Ascending aorta (tissue), 2 donors: ENCODE measurements at places on chromosomes 1 and 21. TPM values are rescaled to one million over a fixed set of nuclear protein-coding genes. Genes with fewer than 3 reads are reported as not detected.
A peak's percentile ranks its signal among the peaks of the same experiment; 100 is the strongest.

GRCh38 chr1:10665930-10666850 lies 130.3 kb downstream of the CASZ1 start:
- DNase-seq: peak; percentile 70

- DNase-seq: no peak
Observed at GRCh38 chr1:151011154-151011850, 3.1 kb downstream of the PRUNE1 start.

GRCh38 chr21:39863111-39863510 lies 4.1 kb upstream of the PCP4 start:
- DNase-seq: no peak

DNA sequence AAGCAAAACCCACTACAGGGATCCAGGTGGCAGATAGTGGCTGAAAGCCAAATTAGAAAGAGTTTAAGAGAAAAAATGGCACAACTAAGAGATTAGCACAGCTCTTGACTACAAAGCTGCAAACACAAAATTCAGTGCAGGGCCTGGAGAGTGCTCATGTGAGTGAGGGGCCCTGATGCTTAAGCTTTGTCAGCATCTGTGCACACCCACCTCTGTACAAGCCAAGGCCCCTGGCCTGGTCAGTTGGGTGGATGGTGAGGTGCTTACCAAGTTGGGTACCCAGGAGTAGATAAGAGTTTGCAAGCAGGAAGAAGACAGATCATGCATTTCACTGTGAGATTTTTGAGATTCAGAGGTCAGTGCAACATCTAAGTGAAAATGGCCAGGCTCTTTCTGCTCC lies 62.7 kb upstream of the ATP1B1 start:
- DNase-seq: no peak

GRCh38 chr21:46126309-46127238 lies 28.7 kb downstream of the COL6A2 start:
- DNase-seq: peak; percentile 7

The NSUN4 gene
- total RNA-seq: 6.1 TPM

The ATP6V0B gene
- 115 TPM for total RNA-seq

- DNase-seq: no peak
Observed at GRCh38 chr1:22131062-22131461, 11.8 kb downstream of the WNT4 start.

DNA sequence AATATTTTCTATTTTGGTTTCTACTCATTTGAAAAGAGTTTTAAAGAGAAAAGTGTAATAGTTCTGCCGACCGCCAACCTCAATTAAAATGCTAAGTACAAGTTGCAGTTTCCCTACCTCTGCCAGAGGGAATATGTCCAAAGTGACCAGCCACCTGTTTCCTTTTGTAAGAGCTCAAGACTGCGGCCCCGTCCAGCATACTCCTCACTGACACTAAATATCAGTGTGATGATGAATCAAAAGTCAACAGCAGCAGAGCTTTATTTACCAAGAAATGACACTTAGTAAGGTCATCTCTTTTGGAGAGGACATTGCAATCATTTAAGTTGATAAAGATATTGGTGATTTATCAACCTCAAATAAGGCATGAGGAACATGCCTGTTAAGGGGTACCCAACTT lies 57.4 kb upstream of the NRIP1 start:
- DNase-seq: no peak

DNA sequence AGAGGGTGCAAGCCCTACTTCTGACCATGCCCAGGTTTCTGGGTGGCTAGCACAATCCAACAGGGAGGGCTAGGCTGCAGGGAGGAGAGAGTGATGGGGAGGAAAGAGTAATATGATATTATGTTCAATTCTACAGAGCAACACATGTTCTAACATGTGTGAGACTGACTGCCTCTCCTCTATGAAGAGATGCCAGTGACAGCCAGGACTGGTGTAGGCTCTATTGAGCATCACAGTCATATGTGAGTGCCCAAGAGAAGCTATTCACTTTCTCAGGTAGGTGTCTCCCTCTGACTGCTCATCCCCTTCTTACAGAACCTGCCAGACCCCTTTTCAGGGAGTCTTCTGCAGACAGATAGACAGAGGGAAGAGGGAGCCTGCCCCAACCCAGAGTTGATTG lies 446.1 kb downstream of the SIPA1L2 start:
- DNase-seq: no peak

The LCA5L gene
- not detected for total RNA-seq

- no peak for DNase-seq
Observed at GRCh38 chr1:217647791-217648190, 16.6 kb downstream of the SPATA17 start.

GRCh38 chr1:204974327-204974726 lies 68.7 kb upstream of the CNTN2 start:
- no peak for DNase-seq

The PALMD gene
- total RNA-seq: 34.4 TPM

DNA sequence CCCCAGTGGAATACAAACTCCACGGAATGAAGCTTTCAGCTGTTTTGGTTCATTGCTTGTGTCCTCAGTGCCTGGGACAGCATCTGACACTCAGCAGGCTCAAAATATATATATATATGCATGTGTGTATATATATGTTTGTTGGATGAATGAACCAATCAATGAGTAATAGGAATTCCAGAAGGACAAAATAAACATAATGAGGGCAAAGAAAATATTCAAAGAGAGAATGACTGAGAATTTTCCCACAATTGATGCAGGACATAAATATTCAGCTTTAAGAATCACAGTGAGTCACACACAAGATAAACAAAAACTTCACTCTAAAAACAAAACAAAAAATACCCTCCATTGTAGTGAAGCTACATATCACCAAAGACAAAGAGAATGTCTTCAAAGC lies 64.0 kb downstream of the CHD5 start:
- DNase-seq: no peak

DNA sequence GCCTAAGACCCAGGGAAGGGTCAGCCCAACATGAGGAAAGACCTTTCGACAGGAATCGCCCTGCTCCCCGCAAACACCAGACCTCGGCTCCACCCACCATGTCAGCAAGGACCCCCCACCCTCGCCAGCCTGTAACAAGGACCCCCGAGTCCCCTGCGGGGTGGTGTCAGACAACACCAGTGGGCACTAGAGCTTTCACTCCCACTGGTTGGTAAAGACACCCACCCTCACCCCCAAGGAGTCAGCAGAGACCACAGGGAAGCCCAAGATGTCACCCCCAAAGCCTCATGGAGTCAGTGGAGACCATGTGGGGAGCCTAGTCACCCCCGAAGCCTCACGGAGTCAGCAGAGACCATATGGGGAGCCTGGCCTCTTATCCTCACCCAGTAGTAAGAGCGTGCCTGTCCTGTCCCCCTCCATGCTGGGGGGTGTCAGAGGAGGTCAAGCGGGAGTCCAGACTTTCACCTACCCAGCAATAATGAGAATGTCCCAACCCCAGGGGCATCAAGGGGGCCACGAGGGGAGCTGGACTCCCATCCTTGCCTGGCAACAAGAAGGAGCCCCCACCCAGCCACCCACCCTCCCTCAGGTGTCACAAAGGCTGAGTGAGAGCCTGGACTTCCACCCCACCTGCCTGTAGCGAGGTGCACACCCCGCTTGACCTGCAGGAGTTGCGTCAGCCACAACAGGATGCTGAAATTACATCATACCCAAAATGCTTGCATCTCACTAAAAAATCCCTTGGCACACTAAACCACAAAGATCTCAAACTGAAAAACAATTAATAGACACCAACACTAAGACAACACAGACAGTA lies 24.8 kb downstream of the SLC19A1 start:
- DNase-seq: peak; percentile 60

DNA sequence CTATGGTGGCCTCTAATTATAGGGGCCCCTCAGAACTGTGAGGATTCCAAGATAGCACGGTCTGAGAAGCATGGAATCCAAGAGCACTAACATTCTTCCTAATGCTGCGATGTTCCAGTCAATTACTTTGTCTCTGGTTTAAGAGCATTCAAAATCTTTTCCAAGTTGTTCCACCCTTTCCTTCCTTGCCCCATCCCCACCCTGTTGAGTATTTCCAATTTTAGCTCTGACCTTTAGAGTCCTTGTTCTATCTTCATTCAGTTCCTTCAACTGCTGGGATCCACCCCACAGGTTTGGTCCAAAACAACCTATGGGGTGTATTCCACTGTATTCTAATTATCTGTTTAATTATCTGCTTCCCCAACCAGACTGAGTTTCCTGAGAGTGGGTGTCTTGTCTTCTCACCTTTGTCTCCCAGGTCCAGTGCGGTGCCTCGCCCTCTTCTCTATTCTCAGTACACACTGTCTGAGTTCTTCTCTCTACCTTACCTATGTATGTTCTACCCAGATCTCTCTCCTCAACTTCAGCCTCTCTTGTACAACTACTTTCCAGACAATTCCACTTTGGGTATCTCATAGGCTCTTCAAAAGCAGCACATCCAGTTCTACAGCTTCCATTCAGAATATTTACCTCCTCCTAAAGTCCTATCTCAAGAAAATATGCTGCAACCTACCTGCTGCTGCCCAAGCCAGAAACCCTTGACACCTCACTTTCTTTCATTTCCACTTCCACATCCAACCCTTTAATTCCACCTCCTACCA lies 25.0 kb upstream of the BCL9 start:
- no peak for DNase-seq

The PRR9 gene
- not detected for total RNA-seq

The NMNAT2 gene
- total RNA-seq: 0.53 TPM

GRCh38 chr1:12433323-12434053 lies 184.5 kb downstream of the DHRS3 start:
- no peak for DNase-seq

DNA sequence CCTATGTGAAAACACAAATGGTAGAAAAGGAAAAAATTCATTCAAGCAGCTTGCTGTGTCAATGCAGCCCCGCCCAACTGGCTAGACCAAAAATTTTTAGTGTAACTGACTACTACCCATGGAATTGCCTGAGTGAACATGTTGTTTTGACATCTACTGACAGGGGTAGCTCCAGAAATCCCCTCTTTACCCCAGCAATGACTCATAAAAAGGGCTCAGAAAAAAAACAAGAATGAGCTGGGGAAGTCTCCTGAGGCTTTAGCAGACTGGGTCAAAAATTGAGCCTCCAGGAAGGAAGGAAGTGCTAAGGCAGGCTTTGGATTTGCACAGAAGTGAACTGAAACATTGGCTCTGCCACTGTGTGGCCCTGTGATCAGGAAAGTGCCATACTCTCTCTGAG lies 24.4 kb upstream of the FGGY start:
- DNase-seq: no peak

- DNase-seq: no peak
Observed at GRCh38 chr1:110062612-110063011, 7.9 kb downstream of the ALX3 start.

DNA sequence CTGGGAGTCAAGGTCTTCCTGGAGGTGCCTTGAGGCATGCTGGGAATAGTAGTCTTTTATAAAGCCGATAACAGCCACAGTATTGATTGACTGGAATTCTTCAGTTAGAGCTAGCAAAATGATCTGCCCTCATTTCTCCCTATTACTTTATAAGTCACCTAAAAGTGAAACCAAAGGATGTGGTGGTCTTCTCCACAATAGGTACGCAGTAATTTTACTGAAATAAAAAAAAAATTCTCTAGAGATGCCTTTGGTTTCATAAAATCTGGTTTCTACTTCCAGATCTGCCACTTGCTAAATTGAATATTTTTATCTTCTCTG lies 518 bp upstream of the NDC1 start:
- DNase-seq: no peak

DNA sequence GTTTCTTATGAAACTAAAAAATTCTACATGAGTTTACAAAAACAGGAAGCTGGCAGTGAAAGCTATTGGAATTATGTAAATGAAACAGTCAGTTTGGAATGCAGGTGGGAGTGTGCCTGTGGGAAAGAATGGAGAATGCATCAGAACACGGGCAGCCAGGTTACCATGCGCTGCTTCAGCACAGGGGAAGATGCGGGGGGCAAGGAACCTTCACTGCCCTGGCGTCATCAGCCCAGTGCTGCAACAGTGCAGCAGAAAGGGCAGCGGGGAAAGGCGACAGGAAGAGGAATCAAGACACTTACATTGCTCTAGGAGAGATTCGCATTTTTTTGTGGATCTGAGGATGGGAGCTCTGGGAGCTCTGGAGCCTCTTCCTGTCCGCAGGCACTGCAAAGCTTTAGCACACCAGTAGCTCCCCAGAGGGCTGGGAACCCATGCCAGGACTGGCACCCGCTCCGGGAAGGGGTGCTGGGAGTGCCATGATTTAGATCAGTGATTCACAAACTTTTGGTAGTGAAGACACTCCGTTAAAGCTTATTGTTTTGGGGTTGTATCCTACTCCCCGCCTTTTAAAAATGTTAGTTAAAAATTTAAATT lies 64.1 kb upstream of the WDR26 start:
- DNase-seq: no peak

- DNase-seq: no peak
Observed at GRCh38 chr1:43569175-43569574, 38.5 kb downstream of the PTPRF start.

GRCh38 chr1:209008586-209008985 lies 574.9 kb upstream of the CAMK1G start:
- no peak for DNase-seq

The ERRFI1 gene
- total RNA-seq: 59.7 TPM

DNA sequence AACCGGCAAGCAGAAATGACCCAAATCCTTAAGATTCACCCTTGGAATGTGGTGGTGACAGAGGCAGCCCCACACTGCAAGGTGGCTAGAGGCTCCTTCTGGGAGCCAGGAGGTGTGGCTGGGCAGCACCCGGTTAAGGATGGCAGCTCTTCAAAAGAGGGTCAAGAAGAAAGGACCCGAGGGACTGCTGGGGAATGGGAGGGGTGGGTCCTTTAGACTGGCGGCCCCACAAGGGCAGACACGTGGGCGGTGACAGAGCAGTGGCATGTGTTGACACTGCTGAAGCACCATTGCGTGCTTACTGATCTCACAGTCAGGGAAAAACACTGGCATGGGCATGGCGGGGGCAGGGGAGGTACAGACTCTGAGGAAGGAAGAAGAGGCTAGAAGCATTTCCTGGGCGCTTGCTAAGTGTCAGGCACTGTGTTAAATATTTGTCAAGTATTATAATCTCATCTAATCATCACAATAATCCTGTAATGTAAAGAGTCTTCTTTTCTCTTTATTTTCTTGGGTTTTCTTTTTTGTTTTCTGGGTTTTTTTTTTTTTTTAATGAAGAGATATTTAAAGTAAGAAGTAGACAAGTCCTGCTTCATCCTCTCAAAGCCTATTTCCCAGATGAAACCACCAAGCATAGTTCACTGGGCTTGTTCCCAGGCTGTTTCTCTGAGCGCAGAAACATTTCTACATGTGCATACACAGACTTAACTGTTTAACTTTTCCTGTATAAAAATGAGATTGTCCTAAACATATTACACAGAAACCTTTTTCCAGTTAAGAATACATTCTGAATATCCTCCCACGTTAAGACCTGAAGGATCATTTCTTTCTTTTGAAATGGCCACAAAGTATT lies 165.8 kb upstream of the EDN2 start:
- DNase-seq: peak; percentile 60

The OR2W3 gene
- total RNA-seq: not detected

The TNFRSF9 gene
- total RNA-seq: not detected

DNA sequence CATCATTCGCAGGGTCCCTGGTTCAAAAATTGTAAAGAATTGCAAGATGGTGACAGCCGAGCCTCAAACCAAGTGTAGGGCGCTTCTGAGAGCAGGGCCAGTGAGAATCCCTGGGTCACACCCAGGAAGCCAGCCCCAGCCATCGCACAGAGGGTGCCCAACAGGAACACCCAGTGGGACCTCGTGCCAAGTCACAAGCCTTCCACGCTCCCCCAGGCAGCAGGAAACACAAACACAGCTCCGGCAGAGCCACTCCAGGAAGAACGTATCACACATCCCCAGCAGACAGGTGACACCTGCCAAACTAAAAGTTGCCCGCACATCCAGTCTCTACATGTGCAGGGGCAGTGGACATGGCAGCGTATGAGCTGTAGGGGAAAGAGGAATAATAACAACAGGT lies 20.2 kb downstream of the DHRS3 start:
- DNase-seq: no peak

The OR10Z1 gene
- total RNA-seq: not detected
